ENCODE measurements at places on chromosomes 3 and 15. TPM values are rescaled to one million over a fixed set of nuclear protein-coding genes. Genes with fewer than 3 reads are reported as not detected.

The DOCK3 gene
- under 0.01 TPM for total RNA-seq

The SIDT1 gene
- not detected for total RNA-seq

GRCh38 chr3:112802338-112802737, 44.3 kb downstream of the CD200R1L start:
- no peak overlapping the region for H3K27ac ChIP-seq
- no peaks in the 10 kb centered on the region for H3K36me3 ChIP-seq
- no peaks in the 10 kb centered on the region for H3K27me3 ChIP-seq

DNA sequence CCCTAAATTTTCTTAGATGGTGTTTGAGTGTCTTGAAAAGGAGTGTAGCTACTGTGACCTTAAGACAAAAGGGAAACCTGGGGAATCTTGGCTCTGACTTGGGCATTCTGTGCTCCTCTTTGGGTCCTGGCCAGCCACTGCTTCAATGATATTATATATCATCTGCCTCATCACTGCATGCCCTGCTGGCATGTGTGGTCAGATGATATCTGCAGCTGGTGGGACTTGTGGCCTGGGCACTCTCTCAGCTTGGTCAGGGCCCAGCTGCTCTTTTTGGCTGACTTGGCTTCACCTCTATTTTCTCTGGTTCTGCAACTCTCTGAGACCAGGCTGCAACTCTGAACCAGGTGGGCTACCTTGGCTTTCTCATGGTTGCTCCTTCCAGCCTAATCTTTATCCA, 446.1 kb upstream of the RARB start:
- no peak for DNase-seq
- H3K4me3 ChIP-seq, result no peak overlapping the region
- H3K4me1 ChIP-seq, result no peaks in the 10 kb centered on the region

DNA sequence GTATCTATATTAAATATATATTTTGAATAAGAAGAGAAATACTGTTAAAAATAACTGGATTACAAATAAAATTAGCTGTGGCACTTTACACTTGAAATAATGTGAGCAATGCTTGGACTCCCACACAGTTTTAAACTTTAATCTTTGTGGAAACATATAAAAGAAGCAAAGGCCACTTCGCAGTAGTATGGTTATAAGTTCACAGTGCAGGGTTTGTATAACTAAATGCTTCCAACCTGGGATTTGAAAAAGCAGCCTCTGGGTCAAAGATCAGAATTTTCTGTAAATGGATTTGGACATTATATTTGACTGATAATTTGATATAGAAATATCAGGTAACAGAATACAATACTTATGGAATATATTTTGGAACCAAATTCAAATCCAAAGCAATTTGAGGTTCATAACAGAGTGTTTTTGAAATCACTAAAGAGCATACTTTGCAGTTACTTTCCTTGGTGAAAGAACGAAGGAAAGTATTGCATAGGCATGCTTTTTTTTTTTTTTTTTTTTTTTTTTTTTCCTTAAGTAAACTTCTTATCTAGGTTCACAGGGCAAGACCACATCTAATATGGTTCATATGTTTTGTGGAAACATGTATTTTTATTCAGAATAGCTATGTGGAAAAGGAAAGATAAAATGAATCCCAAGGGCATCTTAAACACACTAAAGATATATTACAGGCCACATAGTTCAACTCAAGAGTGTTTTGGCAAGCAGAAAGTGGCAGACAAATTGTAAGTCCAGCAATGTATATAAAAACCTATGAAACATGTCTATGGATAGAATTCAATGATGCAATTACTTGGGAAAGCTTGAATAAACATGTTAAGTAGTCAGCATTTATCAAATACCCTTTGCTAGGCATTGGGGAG, 47.1 kb upstream of the SGO1 start:
- no peaks in the 10 kb centered on the region for H3K4me1 ChIP-seq
- H3K27me3 ChIP-seq, result no peaks in the 10 kb centered on the region
- no peak overlapping the region for H3K27ac ChIP-seq
- no peak for DNase-seq

GRCh38 chr3:54353946-54354345, 231.6 kb downstream of the CACNA2D3 start:
- H3K27me3 ChIP-seq, result no peaks in the 10 kb centered on the region
- H3K4me1 ChIP-seq, result peaks cover 8% of the 10 kb centered on the region
- H3K36me3 ChIP-seq, result no peaks in the 10 kb centered on the region
- no peak overlapping the region for H3K27ac ChIP-seq
- no peak overlapping the region for H3K4me3 ChIP-seq

Measured in uterus (tissue), 4 donors.